ENCODE measurements at places on chromosomes 2 and 18. TPM values are rescaled to one million over a fixed set of nuclear protein-coding genes. Genes with fewer than 3 reads are reported as not detected.

The INHA gene
- 0.11 TPM for total RNA-seq

The IL1R1 gene
- 87.9 TPM for total RNA-seq

The C2orf92 gene
- total RNA-seq = 3.4 TPM

The CCDC85A gene
- 9.9 TPM for total RNA-seq

The C2orf80 gene
- not detected for total RNA-seq

The SLC19A3 gene
- 0.65 TPM for total RNA-seq

The CNDP1 gene
- total RNA-seq = not detected

The NMUR1 gene
- not detected for total RNA-seq

The FOSL2 gene
- 83.5 TPM for total RNA-seq

The RPL31 gene
- total RNA-seq = 659 TPM

The UGT1A8 gene
- not detected for total RNA-seq

The TIMM21 gene
- 27.6 TPM for total RNA-seq

The NAPG gene
- 33.6 TPM for total RNA-seq

The CCDC150 gene
- total RNA-seq = 0.65 TPM

The STPG4 gene
- not detected for total RNA-seq

The HSBP1L1 gene
- total RNA-seq = 6.8 TPM

The PLGLB2 gene
- 1.5 TPM for total RNA-seq

The LCT gene
- 0.25 TPM for total RNA-seq

The SRD5A2 gene
- not detected for total RNA-seq

The CRYGD gene
- not detected for total RNA-seq

The TUBA4B gene
- total RNA-seq = not detected

The CRIM1 gene
- 499 TPM for total RNA-seq

The MBD1 gene
- total RNA-seq = 60.7 TPM

The LYG1 gene
- not detected for total RNA-seq

The HS6ST1 gene
- total RNA-seq = 35.8 TPM

The CPSF3 gene
- total RNA-seq = 39.6 TPM

The LCLAT1 gene
- total RNA-seq = 32.3 TPM

The PTH2R gene
- total RNA-seq = not detected

The TTC32 gene
- not detected for total RNA-seq

The TET3 gene
- total RNA-seq = 2.9 TPM

The MYO5B gene
- total RNA-seq = not detected

The CPO gene
- total RNA-seq = not detected

The IL36B gene
- total RNA-seq = not detected

The D2HGDH gene
- 19.6 TPM for total RNA-seq

The DOK6 gene
- total RNA-seq = 0.76 TPM

The OBSL1 gene
- 84.9 TPM for total RNA-seq

The COLEC11 gene
- not detected for total RNA-seq

The MYOM1 gene
- 0.65 TPM for total RNA-seq

The ERICH2 gene
- not detected for total RNA-seq

The TMEM178A gene
- 0.32 TPM for total RNA-seq

The FTCDNL1 gene
- 0.13 TPM for total RNA-seq

The ALKAL2 gene
- not detected for total RNA-seq

The WDPCP gene
- total RNA-seq = 8.1 TPM

The ACMSD gene
- not detected for total RNA-seq

The SERPINB11 gene
- total RNA-seq = not detected

The GREB1L gene
- 3.0 TPM for total RNA-seq

Measured in GM23248 (cell line).